CD4-positive, alpha-beta T cell treated with Interleukin-17A for 4 hours (primary cell): ENCODE measurements at places on chromosomes 13 and 19.
A peak's percentile ranks its signal among the peaks of the same experiment; 100 is the strongest.

GRCh38 chr19:40128991-40129390, 38.2 kb upstream of the ZNF780A start:
- no peak for DNase-seq

DNA sequence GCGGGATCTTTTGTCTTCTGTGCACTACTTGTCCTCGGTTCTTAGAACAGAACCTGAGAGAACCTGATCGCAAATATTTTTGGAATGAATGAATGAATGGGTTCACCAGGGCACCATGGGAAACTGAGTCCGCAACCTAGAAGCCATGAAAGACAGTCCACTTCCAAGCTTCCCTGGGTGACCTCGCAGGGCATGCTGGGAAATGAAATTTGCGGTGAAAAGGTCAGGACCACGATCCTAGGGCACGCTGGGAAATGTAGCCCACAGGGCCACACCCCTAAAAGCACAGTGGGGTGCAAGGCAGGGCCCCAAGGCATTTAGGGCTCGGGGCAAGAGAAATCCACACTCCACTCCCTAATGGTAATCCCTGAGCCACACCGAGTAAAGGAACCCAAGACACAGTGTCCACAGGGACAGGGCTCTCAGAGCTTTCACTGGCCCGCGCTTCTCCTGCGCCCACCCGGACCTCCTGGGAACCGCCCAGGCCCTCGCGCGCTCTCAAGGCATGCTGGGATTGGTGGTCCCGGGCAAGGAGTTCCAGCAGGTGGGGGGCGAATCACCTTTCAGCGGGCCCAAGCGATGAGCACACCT, 1.1 kb upstream of the PPP1R12C start:
- peak; percentile 28 for DNase-seq

DNA sequence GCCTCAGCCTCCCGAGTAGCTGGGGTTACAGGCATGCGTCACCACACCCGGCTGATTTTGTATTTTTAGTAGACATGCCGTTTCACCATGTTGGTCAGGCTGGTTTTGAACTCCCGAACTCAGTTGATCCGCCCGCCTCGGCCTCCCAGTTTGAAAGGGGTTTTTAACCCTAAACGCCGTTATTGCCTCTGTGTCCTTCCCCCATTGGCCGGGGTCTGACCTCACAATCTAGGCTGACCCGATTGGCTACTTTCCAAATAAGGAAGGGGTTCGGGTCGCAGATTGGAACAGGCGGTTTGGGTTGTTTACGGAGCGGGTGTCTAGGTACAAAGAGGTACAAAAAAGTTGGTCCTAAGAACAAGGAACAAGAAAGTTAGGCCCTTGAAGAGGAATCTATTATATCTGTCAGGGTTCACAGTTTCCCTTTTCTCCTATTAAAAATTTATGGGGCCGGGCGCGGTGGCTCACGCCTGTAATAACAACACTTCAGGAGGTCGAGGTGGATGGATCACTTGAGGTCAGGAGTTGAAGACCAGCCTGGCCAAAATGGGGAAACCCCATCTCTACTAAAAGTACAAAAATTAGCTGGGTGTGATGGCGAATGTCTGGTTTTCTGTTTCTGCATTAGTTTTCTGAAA, 1.0 kb downstream of the ZNF253 start:
- peak; percentile 53 for DNase-seq

- no peak for DNase-seq
Measured at GRCh38 chr19:31515931-31516330, 166.7 kb upstream of the TSHZ3 start.

- no peak for DNase-seq
Measured at GRCh38 chr13:26257049-26257448, 3.1 kb downstream of the CDK8 start.

DNA sequence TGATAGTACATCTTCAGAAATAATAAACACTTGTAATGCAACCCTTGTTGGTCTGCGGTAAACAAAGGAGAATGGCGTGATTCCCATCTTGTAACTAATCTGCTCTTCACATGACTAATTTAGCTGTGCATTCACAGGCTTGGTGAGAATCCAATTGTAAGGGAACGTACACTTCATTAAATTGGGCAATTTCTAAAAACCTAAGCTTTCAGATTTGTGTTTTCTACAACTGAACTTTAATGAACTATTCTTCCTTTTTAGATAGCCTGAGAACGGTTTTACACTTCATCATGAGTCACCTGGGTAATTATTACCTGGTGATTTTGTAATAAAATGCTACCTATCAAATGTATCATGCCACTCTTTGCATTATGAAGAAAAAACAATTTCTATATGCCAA, 306.9 kb downstream of the KLF5 start:
- DNase-seq = no peak

- DNase-seq = no peak
Measured at GRCh38 chr13:26179344-26179743, 42.8 kb downstream of the RNF6 start.

DNA sequence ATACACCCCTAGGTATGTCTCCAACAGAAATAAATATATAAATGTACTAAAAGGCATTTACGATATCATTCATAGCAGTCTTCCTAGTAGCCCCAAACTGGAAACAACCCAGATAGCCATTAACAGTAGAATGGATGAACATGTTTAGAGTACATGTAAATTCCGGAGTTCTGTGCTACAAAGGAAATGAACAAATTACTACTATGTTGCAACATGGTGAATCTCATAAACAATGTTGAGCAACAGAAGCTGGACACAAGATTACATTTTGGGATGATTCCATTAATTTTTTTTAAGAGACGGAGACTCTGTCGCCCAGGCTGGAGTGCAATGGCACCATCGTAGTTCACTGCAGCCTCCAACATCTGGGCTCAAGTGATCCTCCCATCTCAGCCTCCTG, 5.9 kb upstream of the SLC7A10 start:
- no peak for DNase-seq

GRCh38 chr19:42568006-42568405, 26.7 kb downstream of the CEACAM8 start:
- DNase-seq = no peak

DNA sequence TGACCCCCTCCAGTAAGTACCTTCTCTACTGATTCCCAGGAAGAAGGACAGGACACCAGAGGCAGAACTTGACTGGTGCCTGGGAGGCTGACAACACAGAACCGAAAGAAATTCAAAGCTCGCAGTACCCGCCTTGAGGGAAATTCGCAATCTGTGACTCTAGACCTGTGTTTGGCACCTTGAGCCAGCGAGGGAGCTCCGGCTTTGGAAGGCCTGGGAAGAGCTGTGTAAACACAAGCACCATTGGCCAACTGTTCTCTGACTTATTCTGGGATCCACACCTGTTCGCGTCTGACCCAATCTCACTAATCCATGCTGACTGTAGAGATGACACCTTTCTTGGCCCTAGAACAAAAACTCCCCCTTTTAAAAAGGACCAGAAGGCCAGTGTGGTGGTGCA, 50.7 kb downstream of the CEBPG start:
- no peak for DNase-seq

GRCh38 chr13:102793611-102794355, 5.0 kb downstream of the POGLUT2 start:
- DNase-seq = no peak

DNA sequence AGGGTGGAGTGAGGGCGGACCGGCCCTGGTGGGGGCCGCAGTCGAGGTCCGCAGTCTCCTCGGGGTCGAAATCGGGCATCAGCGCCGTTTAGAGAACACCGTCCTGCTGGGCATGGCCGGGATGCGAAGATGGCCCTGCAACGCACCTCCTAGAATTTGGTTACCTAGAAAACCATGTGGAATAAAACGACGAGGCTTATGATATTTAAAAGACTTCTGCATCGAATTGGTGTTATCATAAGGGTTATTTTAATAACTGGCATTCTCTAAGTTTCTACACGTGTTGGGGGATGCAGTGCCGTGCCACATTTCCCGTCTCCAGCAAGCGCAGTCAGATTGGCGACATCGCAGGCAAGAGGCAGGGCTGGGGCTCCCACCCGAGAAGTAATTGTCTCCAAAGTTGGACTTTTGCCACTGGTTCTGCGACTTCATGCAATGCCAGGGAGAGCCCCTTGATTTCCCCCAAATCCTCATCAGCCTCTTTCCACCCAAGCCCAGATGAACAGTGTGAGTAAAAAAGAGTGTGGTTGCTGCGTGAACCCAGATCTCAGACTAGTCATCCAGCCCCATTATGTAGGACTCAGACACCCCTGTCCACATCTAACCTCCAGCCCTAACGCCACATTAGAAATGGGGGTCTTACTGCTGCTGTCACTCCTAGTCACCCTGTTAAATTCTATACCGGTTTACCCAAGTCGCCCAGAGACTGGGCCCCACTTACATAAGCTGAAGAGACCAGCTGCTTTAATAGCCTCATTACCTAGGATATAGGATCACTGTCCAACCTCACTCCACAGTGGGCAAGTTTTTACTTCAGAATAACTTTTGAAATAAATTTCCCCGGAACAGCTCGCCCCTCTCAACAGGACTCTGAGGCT, 571 bp upstream of the DHRS12 start:
- DNase-seq = peak; percentile 59
